ENCODE measurements at places on chromosomes 12 and 14.

- ATAC-seq = no peak
These were observed 85.0 kb downstream of the KICS2 start for GRCh38 chr12:64137117-64137516.

- ATAC-seq = no peak
These were observed 38.4 kb downstream of the LRP6 start for GRCh38 chr12:12228402-12228801.

- ATAC-seq = peak; percentile 80
These were observed 107.7 kb upstream of the CAND1 start for GRCh38 chr12:67161322-67161918.

DNA sequence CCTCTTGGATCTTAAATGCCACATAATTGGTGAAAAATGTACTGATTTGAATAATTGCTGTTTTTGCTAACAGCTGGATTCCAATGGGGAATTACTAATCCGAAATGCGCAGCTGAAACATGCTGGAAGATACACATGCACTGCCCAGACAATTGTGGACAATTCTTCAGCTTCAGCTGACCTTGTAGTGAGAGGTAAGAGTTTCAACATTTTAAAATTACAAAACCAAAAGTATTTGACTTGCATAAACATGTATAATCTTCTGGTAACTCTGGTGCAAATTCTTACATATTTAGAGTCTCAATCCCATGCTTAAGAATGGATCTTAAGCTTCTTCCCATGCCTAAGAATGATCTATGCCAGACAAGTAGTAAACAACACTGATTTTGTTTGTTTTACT lies 229.1 kb upstream of the PDZRN4 start:
- ATAC-seq = no peak

DNA sequence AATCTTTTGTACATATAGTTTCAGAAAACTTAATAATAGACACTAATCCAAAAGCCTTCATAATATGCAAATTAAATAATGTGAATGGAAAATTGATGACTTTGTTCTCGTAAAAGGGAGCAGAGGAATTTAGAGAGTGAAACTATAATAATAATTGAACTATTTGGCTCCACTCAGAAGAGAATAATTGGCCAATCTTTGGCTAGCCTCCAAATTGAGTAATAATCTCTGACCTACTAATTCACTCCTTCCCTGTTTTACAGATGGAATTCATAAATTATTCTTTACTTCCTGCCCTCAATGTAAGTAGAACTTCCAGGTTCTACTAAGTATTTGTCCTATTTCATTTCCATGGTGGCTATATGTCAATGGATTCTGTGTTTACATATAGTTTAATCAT lies 15.8 kb downstream of the TRIM9 start:
- no peak for ATAC-seq
